ENCODE measurements at places on chromosomes 3 and 15.

DNA sequence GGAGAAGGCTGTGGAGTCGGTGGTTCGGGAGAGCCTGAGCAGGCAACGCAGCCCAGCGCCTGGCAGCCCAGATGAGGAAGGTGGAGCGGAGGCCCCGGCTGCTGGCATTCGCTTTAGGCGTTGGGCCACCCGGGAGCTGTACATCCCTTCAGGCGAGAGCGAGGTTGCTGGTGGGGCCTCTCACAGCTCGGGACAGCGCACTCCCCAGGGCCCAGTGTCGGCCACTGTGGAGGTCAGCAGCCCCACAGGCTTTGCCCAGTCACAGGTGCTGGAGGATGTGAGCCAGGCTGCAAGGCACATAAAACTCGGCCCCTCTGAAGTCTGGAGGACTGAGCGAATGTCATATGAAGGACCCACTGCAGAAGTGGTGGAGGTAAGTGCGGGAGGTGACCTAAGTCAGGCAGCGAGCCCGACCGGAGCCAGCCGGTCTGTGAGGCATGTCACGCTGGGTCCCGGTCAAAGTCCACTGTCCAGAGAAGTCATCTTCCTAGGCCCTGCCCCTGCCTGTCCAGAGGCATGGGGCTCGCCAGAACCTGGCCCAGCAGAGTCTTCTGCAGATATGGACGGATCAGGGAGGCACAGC, 26.7 kb downstream of the SYNM start:
- DNase-seq, result no peak

DNA sequence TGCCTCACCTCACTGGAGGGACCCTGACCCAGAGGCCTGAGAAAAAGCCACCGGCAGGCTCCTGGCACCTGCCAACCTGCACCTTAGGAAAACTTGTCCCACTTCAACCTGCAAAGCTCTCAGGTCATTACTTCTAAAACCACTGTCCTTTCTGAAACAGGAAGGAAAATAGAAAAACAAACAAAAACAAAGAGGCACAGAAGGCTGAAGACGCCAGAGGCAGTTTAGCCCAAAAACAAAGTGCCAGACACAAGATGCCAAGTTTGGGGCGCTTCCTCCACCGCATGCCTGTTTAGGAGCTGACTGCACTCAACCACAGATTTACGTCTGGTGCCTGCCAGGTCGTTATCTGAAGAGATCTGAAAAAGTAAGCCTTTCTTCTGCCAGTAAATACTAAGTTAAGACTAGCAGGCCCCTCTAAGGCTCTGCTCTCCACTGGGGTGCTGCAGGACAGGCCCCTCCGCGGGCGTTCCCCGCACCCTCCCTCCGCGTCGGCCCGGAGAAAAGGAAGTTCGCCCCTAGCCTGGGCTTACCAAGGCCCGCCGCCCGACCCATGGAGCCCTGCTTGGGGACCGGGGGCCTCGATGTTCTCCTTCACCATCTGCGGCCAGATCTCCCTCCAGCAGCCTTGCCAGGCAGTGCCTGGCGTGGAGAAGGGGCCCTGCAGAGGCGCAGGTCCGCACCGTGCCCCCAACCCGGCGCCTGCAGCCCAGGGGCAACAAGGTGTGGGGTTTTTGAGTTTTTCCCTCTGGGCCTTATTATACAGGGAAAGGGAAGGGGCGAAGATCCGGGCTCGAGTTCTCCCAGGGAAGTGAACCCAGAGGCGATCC, 1.3 kb downstream of the GOLGA8A start:
- DNase-seq, result peak; percentile 24

DNA sequence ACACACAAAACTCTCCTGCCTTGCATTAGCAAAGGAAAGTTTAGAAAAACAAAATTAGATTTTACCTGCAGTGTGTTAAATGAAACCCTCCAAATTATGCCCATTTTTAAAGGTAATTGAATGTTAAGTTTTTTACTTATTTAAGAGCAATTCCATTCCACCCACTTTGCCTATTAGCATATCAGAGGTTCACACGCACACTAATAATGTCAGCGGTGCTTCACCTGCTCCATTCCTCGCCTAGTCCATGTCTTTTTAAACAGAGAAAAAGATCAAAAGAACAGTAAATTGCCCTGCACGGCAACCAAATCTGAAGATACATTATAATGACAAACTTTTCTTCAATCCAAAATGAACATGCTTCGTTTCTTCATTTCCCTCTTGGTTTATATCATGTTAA, 97.3 kb upstream of the LRRN1 start:
- no peak for DNase-seq

DNA sequence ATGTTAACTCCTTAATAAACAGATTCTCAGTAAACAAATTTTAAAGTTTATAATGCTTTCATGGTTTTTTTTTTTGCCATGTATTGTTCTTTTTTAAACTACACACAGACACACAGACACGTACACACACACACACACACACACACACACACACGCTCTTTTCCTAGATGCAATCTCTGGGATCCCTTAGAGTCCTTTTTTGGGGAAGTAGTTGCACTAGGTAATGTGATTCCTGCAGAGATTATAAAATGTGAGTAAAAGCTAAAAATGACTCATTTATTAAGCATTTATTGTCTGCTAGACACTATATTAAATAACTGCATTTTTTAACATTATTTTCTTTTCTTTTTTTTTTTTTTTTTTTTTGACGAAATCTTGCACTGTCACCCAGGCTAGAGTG, 19.9 kb downstream of the NDUFB5 start:
- no peak for DNase-seq
